ENCODE measurements at places on chromosomes 13 and 19.
A peak's percentile ranks its signal among the peaks of the same experiment; 100 is the strongest.

DNA sequence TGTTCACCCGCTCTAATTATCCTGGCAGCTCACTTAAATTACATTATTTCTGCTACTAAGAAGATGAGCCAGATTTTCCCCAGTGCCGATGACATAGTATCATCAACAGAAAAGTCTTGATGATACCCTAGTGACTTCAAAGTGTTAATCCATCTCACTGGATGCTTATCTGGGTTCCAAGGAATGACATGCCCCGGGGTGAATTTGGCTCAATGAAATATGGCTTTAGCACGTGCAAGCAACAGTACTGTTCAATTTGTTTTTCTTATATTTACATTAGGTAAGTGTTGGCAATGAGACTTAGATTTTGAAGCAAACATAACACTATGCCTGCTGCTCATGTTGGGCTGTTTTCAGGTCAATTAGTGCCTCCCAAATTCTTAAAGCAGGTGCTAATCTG lies 548.2 kb upstream of the SLITRK1 start:
- DNase-seq, result no peak

- no peak for DNase-seq
These were observed 305.4 kb downstream of the UQCRFS1 start for GRCh38 chr19:28907534-28907933.

DNA sequence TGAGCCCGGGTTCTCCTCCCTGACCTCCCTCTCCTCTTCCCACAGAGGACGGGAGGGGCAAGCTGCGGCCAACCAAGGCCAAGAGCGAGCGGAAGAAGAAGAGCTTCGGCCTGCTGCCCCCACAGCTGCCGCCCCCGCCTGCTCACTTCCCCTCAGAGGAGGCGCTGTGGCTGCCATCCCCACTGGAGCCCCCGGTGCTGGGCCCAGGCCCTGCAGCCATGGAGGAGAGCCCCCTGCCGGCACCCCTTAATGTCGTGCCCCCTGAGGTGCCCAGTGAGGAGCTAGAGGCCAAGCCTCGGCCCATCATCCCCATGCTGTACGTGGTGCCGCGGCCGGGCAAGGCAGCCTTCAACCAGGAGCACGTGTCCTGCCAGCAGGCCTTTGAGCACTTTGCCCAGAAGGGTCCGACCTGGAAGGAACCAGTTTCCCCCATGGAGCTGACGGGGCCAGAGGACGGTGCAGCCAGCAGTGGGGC lies 162.2 kb downstream of the KDM4B start:
- DNase-seq, result no peak

DNA sequence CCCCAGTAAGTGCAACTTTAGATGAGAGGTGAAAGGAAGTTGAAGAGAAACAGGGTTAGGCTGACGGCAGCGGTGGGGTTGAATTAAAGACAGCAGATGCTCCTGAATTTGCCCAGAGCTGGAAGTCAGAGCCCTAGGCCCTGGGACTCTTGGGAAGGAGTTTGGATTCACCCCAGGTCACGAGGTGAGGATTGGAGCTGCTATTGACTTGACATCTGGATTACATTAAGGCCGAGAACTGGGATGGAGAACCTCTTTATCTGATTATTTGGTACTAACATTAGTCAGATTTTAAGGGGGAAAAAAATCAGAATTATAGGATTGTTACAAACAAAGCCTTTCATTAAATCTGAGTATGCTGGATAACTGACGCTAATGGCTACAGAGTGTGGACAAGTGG lies 367.2 kb downstream of the ZNF536 start:
- no peak for DNase-seq

GRCh38 chr13:45851171-45851921 lies at the start of gene SIAH3:
Gene SIAH3, minus strand, starts transcription at chr13:45851753. Its CDS starts 124 bp downstream, at chr13:45851629.
- DNase-seq, result peak; percentile 70

DNA sequence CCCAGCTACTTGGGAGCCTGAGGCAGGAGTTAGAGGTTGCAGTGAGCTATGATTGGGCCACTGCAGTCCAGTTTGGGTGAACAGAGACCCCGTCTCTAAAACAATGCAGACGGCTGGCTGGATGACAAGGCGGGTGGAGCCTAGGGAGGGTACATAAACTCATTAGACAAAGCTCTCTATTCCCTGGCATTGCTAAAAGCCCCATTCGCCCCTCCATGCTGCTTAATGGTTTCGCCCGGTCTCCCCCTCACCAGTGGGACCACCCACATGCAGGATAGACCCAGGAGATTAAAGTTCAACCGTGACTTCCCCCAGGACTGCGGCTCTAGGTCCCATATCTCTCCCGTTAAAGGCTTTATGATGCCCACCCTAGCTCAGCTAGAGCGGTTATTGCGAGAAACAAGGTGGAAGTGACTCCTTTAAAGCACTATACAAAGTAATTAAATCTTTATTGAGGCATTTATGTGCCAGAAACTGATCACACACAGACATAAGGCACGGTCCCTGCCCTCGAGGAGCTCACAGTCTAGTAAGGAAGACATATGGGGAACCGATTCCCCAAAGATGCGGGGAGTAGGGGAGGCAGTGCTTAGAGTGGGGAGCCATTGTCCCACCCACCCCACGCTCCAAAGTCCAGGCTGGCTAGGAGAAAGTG lies 4.9 kb downstream of the LYPD3 start:
- no peak for DNase-seq
